ENCODE measurements at places on chromosomes 4 and X.

- DNase-seq = peak; percentile 16
These were observed 33.5 kb upstream of the SLITRK4 start for GRCh38 chrX:143669395-143669794.

DNA sequence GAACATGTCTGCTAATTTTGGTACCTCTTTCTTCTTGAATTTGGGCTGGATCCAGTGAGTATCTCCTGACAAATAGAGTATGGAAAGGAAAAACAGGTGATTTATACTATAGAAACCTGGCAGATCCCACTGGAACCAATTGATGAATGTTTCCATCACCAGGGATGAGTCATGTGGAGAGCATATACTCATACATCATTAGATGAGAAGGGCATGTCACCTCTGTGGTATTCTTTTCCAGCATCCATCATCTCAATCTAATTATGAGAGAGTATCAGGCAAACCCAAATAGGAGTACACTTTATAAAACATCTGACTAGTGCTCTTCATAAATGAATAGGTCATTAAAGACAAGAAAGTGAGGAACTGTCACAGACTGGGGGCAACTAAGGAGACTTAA lies 90.7 kb downstream of the CLDN22 start:
- DNase-seq = no peak

DNA sequence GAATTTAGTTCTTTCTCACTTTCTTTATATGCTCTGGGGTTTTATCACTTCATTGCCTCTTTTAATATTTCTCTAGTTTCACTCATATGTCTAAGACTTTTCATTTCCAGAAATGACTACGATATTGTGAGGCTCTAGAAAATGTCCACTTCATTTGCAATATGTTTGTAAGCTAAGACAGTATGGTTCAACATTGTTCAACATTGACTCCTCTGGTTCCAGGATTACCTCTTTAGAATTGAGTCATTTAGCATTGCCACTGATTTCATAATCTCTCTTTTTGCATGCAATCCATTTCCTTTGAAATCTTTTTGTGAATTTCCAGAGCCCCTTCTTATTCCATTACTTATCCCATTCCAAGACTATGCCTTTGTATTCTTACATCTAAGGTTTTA lies 32.3 kb downstream of the BBS12 start:
- peak; percentile 87 for DNase-seq

GRCh38 chrX:139495324-139495723 lies 35.2 kb upstream of the F9 start:
- DNase-seq = no peak

GRCh38 chrX:45748369-45748774 lies 547.7 kb upstream of the DIPK2B start:
- peak; percentile 17 for DNase-seq

DNA sequence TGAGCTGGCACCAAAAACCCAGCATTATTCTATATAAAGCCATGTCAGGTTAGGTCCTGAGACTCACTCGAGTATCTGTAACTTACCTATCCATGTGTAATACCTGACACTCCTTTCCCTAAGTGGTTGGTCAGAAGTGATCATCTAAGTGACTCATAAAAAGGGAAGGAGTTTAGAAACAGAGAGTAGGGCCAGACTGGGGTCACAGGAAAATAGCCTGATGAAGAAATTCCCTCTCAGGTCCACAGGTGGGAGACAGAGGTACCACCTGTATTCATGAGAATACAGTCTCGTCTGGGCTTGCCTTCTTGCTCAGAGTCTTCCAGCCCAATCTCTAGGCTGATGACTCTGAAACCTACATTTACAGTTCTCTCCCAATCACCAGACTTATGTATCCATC lies 161.8 kb upstream of the MAP3K15 start:
- DNase-seq = no peak

- no peak for DNase-seq
These were observed 169.7 kb downstream of the TMEM47 start for GRCh38 chrX:34487364-34487763.

DNA sequence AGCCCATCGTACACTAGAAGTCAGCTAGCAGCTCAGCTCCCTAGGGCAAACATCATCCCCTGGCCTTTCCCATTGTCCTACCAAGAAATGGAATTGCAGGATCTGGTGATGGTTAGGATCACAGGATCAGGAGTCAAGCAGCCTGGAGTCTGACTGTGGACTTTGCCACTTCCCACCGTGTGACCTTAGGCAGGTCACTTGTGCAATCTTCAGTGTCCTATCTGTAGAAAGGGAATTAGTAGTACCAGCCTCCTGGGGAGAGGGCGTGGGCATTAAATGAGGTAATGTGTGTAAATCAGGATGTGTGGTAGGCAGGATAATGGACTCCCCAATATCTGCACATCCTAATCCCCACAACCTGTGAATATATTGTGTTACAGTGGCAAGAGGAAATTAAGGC lies 38.6 kb upstream of the APLN start:
- DNase-seq = no peak
